ENCODE measurements at places on chromosomes 5 and 9.

- DNase-seq = peak; percentile 59
These were observed 194.1 kb upstream of the EFNA5 start for GRCh38 chr5:107864793-107865192.

- DNase-seq = no peak
These were observed 561 bp downstream of the SEC61B start for GRCh38 chr9:99222416-99223270.

DNA sequence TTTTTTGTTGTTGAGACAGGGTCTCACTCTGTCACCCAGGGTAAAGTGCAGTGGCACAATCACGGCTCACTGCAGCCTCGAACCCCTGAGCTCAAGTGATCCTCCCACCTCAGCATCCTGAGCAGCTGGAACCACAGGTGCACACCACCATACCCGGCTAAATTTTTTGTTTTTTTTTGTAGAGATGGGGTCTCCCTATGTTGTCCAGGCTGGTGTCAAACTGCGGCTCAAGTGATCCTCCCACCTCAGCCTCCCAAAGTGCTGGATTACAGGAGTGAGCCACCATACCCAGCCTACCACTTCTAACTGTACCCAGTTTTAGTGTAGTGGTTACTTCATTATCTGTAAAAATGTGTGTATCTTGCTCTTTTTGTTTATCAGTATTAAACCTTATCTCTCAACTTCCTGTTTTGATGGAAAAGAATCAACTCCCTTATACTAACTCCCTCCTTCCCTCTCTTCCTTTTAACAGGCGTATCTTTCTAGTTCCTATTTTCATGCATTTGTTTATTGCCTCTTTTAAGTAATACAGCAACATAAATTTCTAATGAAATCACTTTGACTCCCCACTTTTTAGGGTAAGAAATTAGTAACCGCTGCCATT is 33.1 kb downstream of the GRAMD2B start:
- no peak for DNase-seq

DNA sequence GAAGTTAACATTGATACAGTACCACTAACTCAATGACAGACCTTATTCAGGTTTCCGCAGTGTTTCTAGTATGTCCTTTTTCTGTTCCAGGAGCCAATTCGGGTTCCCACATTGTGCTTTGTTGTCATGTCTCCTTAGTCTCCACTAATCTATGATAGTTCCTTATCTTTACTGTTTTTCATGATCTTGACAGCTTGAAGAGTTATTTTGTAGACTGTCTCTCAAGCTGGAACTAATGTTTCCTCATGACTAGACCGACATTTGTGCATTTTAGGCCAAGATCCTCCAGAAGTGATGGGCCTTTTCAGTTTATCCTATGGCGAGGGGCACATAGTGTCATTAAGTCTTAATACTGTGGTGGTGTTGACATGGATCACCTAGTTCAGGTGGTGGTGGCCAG is 104.2 kb downstream of the MACROH2A1 start:
- no peak for DNase-seq

GRCh38 chr9:109971226-109971625 is 191.2 kb downstream of the PALM2AKAP2 start:
- no peak for DNase-seq

DNA sequence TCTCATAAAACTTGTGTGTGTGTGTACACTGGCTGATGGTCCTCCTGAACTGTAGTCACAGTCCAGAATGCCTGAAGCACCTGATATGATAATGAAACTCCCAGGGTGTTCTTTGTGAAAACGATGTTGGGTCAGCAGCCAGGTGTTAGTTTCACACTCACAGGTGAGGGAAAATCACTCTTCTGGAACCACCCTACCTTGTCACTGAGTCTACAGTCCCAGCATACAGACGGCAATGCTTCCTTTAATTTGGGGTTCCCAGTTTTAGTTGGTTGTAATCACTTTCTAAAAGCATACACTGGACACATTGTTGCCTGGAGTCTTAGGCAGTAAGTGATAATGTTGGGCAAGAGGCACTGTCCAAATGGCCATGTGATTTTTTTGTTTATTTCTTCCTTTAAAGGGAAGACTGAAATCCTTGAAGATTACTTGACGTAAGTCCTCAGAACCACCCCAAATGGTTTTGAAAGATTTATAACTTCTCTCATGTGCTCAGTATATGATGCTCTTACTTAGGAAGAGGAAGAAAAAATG is 18.2 kb upstream of the MGAT1 start:
- no peak for DNase-seq

DNA sequence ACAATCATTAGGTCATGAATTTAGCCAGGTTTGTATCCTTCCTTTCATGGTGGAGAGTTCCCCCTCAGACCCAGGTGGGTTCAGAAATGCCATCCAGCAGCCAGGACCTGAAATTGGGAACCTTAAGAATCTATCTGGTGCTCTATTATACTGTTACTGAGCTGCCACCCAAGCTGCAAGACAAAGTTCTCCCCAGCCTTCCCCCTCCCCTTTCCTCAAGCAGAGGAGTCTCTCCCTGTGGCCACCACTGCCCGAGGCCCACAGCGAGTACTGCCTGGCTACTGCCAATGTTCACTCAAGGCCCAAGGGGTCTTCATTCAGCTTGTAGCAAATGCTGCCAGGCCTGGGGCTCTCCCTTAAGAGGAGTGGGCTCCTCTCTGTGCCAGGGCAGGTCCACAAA is 133.8 kb downstream of the TMEM38B start:
- DNase-seq = no peak

DNA sequence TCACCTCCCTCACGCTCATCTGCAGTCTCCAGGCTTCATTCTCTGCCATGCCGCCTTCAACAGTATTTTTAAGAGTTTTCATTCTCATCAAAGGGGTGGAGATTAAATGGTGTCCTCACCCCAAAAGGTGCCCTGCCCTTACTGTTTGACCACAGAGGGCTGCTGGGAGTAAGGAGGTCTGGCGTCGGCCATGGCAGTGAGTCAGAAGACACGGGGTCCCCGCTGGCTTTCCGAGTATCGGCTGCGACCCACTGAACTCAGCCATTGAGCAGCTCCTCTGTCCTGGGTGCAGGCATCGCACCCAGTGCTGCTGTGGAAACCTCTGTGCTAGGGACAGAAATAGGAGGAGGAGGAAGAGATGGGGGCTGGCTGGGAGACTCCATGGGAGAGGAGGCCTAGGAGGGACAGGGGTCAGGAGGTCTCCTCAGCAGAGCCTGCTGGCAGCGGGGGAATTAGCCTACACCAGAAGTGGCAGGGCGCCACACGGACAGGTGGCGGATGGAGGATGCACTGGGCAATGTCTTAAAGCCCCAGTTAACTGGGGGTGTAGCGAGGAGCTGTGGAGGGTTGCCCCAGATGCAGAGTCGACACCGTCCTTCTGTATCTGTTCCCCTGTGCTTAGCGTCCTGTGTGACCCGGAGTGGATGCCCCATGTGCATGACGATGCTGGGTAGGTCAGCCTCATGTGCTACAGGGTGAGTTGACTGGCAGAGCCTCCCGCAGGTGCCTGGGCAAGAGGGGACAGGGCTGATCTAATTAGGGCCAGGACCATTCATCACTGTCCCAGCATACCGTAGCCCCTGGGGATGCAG is 15.4 kb upstream of the PLEKHG4B start:
- DNase-seq = no peak

Data from BJ (cell line).